ENCODE measurements at places on chromosomes 4 and X.

- no peak for DNase-seq
Observed at GRCh38 chr4:168221301-168221700, 97.3 kb downstream of the DDX60 start.

DNA sequence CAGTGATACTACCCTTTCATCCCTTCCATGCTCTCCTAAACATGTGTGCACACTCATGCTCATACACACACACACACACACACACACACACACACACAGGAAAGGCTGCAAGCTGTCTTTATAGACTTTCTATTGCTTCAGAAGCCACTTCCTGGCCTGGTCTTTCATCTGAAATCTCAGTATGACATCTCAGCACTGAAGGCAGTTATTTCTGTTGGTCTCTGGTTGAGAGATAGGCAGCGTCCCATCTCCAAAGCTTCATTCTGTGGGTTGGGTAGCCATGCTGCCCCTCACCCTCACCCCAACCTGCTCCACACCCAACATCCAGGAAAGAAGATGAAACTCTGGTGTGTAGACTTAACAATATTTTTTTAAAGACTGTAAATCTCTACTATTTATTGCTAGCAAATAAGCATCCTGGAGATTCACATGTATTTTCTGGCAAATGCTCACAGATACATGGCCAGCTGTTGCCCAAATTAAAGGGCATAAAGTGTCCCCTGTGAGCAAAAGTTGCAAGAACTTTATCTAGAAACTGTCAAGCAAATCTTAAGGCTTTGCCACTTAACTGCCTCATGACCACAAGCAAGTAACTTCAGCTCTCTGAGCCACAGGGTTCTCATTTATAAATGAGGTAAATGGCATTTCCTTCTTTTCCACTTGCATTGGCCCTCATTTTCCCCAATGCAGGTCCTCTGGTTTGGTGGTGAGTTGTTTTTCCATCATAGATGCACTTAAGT is 189.8 kb upstream of the AFF2 start:
- DNase-seq: peak; percentile 73

DNA sequence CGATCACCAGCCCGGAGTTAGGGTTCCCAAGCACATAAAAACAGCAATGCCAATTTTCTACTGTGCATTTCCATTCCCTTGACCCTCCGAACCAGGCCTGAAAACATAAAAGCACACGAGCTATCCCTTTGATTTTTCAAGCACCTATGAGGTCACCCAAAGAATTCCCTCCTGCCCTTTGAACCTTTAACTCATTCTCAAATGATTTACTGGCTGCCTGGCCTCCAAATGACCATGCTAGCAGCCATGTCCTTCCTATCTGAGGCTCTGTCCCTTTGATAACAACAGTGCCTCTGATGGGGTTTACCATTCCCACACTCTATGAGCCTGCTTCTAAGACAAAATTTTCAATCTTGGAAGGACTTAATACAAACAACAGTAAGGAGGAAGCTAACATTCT is 15.2 kb downstream of the SHROOM4 start:
- no peak for DNase-seq

GRCh38 chrX:12973561-12974304 is 1.2 kb upstream of the TMSB4X start:
- peak; percentile 63 for DNase-seq

- no peak for DNase-seq
Observed at GRCh38 chr4:79757600-79757999, 315.4 kb downstream of the ANTXR2 start.

DNA sequence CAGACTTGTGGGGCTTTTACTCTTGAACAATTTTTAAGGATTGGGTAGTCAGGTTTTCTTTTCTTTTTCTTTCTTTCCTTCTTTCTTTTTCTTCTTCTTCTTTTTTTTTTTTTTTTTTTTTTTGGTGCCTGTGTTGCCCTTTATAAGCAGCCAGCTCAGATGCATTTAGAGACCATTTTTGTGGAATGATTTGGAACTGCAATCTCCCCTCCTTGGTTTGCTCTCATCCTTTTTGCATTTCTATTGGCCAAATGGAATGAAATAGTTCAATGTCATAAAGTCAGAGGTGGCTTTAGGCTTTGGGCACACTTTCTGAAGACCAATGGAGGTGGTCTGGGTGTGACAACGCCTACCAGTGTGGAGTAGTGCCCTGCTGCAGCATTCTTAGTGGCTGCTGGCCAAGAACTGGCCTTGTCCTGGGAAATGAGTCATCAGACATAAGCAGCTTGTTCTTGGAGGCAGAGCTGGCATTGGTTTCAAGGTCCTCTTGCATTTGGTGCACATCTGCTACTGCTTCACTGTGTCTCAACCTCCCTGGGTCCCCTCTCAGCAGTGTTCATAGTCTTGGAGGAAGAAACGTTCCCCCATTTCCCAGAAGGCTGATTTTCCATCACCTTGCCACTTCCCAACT is 84.5 kb downstream of the CT47B1 start:
- no peak for DNase-seq

DNA sequence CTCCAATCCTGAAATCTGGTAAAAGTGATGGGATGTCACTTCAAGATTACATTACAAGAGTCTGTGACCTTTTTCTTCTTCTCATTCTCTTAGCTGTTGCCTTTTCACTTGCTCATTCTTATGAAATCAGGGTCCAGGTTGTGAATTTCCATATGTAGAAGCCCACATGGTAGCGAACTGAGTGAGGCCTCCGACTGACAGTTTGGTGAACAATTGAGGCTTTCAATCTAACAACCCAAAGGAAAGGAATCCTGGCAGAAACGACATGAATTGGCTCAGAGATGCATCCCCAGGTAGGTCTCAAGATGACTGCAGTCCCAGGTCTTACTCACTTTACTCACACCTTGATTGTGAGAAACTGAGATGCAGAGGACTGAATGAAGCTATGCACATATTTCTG is 203.4 kb upstream of the FAT4 start:
- no peak for DNase-seq

- DNase-seq: no peak
Observed at GRCh38 chr4:153799694-153800074, 10.8 kb upstream of the SFRP2 start.

GRCh38 chrX:118251271-118251670 is 94.6 kb upstream of the WDR44 start:
- DNase-seq: no peak

DNA sequence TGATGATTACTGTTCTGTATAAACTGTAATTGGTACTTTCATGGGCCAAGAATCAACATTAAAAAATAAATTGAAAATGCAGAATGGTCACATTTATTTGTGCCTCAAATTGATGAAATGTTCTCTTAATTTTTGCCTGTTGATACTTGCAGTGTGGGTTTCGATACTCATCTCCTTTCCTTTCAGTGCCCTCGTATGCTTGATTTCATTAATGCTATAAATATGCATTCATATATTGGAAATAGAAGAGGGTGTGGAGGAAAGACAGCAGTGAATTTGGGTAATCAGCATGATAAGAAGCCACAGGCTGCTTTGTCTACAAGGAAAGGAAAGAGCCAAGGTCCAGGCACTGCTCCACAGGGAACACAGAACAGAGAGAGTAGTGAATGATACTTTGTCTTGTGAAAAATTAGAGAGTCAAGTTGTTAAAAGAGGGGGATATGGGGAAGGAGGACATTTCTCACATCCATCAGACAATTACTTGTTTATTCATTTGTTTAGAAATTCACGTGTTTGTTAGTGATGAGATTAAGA is 1.0 kb upstream of the DDX60 start:
- no peak for DNase-seq

GRCh38 chr4:14529653-14530052 is 472.6 kb upstream of the CPEB2 start:
- DNase-seq: no peak

DNA sequence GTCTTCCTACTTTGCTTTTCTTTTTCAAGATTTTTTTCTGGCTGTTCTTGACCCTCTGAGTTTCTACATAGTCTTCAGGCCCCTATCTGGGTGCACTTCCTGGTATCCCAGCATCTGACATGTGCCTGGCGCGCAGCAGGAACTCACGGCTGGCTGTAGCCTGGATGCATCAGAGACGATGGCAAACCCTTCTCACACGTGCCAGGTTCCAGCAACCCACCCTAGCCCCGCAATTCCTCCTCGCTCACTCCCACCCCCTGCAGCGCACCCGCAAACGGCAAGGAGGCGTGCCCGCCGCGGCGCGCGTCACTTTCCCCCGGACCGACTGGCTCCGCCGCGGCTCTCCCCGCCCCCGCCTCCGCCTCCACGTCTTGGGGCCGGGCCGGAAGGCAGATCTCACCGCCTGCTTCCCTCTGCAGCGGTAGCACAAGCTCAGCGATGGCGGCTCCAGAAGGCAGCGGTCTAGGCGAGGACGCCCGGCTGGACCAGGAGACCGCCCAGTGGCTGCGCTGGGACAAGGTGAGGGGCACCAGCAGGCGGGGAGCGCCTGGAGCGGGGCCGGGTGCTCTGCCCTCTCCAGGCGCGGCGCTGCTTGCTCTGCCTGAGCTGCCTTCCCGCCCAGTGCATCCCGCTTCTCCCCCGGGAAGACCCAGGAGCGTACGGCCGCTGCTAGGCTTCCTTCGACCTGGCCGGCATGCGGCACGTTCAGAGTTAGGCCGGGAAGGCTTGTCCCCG is at the start of gene PGM2:
Gene PGM2 (plus strand): TSS at position 392 of the 735 bp plus-strand sequence. CDS start 47 bp downstream, at position 439.
- DNase-seq: peak; percentile 88

- DNase-seq: no peak
Observed at GRCh38 chr4:38871593-38871992, 4.0 kb downstream of the FAM114A1 start.

DNA sequence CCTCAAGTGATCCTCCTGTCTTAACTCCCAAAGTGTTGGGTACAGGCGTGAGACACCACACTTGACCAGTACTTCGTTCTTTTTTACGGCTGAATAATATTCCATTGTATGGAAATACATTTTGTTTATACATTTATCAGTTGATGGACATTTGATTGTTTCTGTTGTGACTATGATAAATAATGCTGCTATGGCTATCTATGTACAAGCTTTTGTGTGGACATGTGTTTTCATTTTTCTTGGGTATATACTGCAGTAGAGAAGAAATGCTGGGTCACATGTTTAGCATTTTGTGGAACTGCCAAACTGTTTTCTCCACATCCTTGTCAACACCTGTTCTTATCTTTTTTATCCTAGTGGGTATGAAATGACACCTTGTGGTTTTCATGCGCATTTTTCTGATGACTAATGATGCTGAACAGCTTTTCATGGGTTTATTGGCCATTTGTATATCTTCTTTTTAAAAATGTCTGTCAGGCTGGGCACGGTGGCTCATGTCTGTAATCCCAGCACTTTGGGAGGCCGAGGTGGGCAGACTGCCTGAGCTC is 37.3 kb downstream of the SAT1 start:
- DNase-seq: no peak

DNA sequence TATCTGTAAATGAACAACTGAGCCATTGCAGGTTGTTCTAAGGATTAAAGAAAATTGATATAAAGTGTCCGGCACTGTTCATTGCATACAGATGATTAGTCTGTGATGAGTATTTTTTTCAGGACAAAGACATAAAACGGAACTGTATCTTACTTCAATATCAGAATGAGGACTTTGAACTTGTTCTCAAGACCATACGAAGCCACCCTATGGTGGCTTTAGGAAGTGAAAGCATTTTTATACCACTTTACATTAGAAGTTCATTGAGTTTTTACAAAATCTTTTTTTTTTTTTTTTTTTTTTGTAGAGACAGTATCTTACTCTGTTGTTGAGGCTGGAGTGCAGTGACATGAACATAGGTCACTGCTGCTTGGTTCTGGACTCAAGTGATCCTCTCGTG is 45.2 kb upstream of the TRIM2 start:
- DNase-seq: peak; percentile 13

- no peak for DNase-seq
Observed at GRCh38 chr4:113468165-113469022, 293.1 kb downstream of the CAMK2D start.

DNA sequence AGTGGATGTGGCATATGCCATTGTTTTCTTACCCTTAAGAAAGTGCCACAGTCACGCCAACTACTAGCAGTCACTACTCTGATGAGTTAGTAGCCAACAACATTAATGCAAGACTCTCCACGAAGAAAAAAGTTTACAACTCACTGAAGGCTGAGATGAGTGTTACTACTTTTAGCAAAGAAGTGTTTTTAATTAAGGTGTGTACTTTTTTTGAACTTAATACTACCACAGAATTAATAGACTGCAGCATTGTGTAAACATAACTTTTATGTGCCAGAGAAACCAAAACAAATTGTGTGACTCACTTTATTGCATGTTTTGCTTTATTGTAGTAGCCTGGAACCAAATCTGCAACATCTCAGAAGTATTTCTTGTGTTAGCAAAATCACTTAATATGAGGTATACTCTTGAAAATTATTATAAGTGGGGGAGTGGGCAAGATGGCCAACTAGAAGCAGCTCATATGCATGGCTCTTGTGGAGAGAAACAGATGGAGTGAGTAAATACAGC is 2.2 kb upstream of the UGT2B4 start:
- DNase-seq: no peak

DNA sequence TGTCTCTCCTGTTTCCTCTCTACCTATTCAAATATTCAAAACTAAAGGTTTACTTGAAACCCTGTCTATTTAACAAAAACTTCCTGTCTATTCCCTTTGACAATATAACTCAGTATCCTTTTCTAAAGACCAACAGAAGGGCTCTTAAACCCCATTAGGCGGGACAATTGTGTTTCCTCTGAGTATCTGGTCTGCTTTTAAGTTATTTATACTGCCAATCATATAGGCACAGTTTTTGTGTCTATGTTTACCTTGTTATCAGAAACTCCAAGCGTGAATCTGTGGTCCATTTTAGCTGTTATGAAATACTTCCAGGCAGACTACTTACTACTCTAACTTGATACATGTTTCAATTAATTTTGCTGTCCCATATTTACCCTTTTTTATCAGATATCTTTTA is 350.0 kb upstream of the CTSO start:
- DNase-seq: no peak

- no peak for DNase-seq
Observed at GRCh38 chrX:34338046-34338445, 205.9 kb upstream of the FAM47A start.

DNA sequence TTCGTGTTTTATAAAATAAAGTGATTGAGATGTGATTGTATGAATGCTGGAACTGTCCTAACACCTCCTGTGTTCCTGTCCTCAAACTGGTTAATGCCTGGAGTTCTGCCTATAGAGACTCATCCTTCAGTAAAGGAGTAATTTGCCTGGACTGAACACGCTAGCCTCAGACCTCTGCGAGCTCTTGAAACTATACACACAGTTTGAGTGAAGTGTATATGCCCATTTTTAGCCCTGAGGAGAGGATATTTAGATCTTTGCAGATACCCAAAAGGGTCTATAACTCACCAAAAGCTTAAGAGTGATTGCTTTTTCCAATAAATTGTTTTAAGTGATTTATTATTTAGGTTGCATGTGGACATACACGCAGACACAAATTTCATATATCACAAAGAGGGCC is 29.9 kb upstream of the STIM2 start:
- DNase-seq: no peak

- no peak for DNase-seq
Observed at GRCh38 chr4:98222306-98222705, 38.9 kb upstream of the RAP1GDS1 start.

GRCh38 chr4:174318829-174319764 is 35.4 kb downstream of the CEP44 start:
- DNase-seq: peak; percentile 50

- no peak for DNase-seq
Observed at GRCh38 chr4:180923486-180923885, 1319.7 kb upstream of the TENM3 start.

All from CD4-positive, alpha-beta T cell treated with Interleukin-10 for 1 hour (primary cell).